ENCODE measurements at places on chromosomes 2 and 18.

- DNase-seq = no peak
These were observed 68.9 kb downstream of the DCC start for GRCh38 chr18:52408800-52409302.

DNA sequence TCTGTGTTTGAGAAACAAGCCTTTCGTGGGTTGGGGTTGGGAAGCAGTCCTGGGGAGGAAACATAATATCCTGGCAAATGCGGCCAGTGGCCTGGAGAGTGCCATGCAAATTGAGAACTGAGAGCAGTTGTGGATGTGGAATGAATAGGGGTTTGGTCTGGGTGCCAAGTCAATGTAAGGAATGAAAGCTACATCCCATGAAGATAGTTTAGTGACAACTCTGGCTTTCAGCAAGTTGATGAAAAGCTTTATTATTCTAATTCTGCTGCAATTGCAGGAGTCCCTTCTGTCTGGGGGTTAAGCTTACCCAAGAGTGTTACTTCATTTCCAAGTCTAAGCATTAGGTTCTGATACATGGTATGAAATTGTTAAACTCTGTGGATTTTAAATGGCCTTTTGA, 771.6 kb downstream of the DPP10 start:
- DNase-seq = no peak

GRCh38 chr2:166440313-166440712, 53.7 kb downstream of the SCN7A start:
- DNase-seq = no peak

GRCh38 chr2:95375532-95376150, 26.9 kb upstream of the FAHD2A start:
- DNase-seq = no peak

DNA sequence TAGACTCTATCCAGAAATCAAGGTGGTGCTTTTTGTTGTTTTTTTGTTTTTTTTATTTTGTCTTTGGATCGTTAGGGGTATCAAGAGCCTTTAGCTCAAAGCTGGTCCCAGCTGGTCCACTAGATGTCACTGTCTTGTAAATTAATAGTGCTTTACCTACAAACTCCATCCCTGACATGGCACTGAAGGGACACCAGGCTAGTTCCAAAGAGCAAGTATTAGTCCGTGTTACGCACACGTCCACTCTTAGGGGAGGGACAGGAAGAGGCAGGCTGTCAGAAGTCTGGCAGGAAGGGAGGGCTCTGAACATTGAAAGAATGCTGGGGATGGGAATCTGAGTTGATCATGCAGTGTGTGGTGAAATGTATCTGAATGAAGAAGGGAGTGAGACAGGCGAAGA, 85.9 kb upstream of the CCBE1 start:
- no peak for DNase-seq

- DNase-seq = no peak
These were observed 45.9 kb upstream of the REG3G start for GRCh38 chr2:78979380-78980151.

GRCh38 chr18:22800551-22800951, 132.6 kb upstream of the RBBP8 start:
- DNase-seq = no peak

DNA sequence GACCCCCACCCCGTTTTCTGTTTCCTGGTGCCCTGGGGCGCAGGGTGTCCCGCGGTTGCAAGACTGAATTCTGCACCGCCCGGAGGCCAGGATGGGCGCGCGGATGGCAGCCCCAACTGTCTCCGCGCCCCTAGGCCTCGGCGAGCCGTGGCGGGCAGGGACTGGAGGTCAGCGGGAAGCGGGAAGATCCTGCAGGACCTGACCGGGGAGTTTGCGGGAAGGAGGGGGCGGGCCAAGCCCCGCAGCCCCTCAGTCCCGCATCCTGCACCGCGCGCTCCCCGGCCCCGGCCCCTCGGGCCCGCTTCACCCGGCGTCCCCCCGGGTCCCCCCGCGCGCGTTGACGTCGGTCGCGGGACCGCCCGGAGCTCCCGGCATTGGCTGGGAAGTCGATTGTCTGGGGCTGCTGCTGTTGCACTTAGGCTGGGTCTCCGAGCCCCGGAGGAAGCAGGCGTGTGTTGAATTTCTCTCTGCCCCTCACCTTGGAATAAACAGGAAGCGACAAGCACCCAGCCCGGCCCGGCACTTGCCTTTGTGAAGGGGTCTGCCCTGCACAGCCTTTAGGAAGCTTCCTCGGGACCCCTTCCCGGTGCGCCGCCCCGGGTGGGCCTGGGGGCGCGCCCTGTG, at the start of gene LDLRAD4:
TSS of gene LDLRAD4 (plus strand) at position 393 of the 624 bp plus-strand sequence.
- no peak for DNase-seq

- no peak for DNase-seq
These were observed 460.1 kb upstream of the SALL3 start for GRCh38 chr18:78519394-78520062.

DNA sequence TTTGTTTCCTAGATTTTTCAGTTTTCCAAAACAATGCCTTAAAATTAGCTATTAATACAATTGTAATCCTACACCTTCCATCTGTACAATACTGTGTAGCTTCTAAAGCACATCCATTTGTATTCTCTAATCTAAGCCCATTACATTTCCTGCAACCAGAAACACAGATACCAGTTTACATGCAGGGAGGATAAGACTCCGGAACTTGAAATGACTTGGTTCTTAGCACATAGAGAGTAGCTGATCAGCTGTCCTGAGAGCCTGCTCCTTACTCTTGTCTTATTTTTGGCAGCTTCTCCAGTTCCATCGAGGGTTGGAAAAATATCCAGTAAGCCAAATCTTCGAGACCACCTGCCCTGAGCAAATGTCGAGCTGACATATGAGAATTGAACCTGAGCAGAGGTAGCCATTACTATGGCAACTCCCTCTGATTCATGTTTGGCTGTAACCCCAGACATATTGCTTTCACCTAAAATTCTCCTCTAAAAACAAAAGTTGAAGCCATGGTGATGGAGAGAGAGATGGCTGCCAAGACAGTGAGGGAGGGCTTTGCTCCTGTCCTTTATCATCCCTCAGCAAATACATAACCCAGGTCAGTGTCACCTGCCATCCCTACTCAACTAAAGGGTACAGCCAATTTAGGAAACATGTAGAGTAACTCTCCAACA, 542.8 kb downstream of the IRS1 start:
- no peak for DNase-seq

GRCh38 chr2:149857344-149857743, 269.8 kb upstream of the MMADHC start:
- DNase-seq = no peak

GRCh38 chr2:146818122-146818521, 1026.7 kb upstream of the ACVR2A start:
- DNase-seq = no peak

- no peak for DNase-seq
These were observed 944.9 kb upstream of the GYPC start for GRCh38 chr2:125711075-125711474.

DNA sequence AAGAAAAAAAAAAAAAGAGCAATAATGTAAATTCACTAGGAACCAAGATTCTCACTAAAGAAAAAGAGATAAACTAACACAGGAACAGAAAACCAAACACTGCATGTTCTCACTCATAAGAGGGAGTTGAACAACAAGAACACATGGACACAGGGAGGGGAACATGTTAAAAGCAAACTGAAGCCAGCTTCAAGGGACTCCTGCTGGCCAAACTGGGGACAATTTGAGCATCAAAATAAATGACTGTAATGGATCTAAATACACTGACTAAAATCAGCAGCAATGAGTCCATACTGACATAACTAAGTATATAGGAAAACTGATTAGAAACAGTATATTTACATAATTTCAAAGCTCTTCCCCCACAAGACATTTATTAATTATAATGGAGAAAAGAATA, 73.0 kb downstream of the FARSB start:
- DNase-seq = no peak

- no peak for DNase-seq
These were observed 24.0 kb downstream of the KCNIP3 start for GRCh38 chr2:95320986-95321767.

- DNase-seq = no peak
These were observed 282.7 kb downstream of the PARD3B start for GRCh38 chr2:204827701-204828590.

DNA sequence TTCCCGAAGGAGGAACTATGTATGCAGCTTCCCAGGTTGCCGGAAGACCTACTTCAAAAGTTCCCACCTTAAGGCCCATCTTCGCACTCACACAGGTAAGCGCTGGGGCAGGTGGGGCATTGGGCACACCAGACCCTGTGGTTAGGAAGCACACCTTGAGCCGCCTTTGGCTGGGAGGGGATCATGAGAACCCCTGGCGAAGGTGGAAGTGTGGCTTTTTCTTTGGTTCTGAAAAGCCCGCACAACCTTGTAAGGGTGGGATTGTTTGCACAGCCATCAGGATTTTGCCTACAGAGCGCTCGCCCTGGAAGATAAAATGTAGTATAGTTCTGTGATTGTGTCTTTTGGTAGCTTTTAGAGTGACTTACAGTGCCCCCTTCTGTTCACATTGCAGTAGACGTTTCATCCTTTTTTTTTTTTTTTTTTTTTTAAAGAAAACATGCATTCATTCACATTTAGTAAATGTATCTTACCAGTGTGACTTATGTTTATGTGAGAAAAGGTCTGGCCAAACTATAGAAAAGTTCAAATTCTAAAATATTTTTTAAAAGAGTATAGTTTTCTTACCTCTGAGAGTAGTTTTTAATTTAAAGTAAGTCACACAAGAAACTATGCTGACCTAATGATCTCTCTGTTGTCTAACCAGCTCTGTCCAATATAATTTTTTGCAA, 5.3 kb downstream of the KLF11 start:
- DNase-seq = no peak

GRCh38 chr2:19720306-19720705, 181.5 kb downstream of the TTC32 start:
- DNase-seq = no peak

DNA sequence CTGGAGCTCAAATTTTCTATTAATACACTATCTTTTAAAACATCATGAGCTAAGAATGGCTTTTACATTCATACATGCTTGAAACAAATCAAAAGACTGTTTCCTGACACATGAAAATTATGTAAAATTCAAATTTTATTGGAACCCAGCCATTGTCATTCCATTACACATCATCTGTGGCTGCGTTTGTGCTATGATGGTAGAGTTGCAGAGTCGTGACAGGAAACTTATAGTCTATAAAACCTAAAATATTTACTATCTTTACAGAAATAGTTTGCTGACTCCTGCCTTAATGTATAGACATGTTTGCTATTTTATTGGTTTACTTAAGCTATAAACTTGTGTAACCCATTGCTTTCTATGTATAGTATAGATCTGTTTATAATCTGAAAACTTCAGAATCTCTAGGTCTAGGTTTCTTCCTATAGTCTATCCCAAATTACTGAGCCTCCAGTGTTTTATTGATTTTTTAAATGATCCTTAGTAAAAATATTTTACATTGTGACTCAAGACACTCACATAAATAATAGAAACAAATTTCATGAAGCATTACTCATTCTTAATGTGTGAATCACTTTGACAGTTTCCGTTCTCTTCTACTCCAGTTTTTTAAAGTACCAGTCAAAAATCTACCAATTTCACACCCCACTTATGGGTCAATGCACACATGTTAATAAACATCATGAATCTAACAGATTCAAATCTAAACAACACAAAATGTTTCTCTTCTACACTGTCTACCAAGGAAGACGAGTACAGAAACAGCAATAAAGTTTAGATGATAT, 26.4 kb upstream of the MRPL19 start:
- no peak for DNase-seq
